ENCODE measurements at places on chromosomes 12 and 14.

DNA sequence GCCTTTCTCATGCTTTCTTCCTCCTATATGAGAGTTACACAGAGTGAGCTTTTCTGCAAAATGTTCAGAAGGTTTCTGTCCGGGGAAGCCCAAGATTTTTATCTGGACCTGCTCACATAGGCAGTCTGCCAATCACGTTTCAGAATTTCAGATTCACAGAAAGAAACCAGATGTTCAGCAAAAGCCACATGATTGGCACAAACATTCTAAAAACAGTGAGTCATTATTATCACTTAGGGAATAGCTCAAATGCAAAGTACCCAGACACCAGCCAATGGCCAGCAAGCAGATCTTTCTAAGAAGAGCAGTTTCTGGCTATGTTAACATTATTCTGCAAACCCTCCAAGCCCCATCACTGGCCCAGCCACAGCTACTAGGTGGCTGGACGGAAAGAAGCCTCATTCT is 1558.5 kb upstream of the TMEM132C start:
- DNase-seq: no peak

- DNase-seq: no peak
Observed at GRCh38 chr14:89617481-89618329, 200.7 kb upstream of the FOXN3 start.

DNA sequence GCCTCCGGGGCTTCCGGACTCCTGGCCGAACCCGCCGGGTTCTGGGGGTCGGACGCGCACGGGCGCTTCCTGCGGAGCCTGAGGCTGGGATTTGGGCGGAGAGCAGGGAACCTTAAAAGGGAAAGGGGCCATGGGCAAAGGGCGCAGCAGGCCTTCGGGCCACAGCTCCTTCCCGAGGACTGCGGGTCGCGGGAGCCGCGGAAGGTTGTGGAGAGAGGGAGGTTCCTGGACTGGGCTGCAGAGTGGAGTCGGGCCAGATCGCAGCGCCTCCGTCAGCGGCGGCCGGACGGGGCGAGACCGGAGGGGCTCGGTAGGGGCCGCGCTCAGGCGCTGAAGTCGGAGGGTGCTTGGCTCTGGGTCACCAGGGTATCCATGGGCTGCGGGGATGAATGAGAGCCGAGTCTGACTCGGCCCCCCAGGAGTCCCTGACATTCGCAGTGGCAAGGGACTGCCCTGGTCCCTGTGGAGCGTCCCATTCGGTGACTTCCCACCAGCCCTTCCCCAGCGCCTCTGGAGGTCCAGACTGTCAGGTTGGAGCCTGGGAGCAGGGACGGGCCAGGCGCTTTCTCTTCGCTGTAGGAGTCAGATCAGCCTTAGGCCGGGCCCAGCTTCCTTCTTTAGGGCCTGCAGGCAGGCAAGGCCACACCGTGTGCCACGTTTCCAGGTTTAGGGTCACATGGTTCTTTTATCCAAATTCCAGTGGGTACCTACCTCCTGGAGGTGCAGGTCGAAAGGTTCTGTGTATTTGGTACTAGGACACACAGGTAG is 938 bp upstream of the SLC25A29 start:
- DNase-seq: no peak

DNA sequence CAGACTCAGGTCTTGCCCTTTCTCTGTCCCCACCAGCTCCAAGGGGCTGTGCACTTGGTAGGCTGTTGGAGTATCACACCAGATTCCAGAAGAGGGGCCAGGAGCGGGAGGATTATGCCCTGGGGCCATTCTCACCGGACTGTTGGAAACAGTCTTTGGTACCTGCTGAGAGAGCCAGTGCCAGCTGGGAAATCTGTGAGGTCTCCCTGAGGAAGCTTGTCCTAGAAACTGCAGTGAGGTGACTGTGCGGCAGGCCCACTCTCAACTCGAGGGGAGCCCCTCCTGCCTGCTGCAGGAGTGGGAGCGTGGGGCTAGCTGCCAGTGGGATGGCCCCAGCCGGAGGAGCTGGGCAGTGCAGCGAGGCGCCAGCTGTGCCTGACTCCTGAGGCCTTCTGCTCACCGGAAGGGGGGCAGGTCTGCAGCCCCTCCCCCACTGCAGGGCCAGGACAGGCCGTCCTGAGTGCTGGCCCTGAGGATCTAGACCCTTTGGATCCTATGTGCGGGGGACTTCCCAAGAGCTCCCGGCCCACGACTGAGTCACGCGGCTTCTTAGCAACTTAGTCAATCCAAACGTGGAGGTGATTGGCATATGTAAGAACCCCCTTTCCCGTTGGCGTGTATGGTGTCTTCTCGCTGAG is 295.2 kb downstream of the CACNA1C start:
- DNase-seq: no peak

DNA sequence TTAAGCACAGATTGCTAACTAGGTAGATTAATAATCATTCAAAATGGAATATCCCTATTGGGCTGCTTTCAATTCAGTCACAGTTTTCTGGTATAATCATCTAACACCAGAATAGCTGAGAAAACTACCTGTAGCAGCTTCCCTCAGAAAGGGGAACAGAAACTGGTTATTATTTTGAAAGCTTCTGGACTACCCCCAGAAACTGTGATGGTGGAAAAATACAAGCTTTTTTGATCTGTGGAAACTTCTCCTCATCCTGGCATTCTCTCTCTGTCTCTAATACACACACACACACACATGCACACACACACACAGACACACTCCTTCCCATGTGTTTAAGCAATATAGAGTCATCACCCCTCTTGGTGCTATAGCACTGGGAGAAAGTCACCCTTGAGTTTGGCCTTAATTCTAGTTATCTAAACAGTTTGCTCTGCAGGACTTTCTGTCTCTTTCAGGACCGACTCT is 251.5 kb upstream of the LMO3 start:
- DNase-seq: no peak

DNA sequence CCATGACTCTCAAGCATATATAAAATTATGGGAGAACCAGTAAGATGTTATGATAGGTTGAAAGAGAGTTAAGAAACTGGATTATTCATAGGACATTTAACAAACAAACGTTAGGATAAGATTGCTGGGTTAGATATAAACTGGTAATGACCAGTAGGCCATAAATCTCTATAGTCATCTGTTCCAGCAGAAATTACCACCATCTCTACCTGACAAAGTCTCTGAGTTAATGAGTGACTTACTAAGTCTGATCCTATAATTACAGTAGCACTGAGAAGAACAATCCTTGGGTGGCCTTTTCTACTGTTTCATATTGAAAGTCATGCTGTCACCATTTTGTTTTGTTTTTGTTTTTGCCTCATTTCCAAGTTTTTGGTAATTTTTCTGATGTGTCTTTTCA is 136.9 kb upstream of the CNOT2 start:
- DNase-seq: no peak

DNA sequence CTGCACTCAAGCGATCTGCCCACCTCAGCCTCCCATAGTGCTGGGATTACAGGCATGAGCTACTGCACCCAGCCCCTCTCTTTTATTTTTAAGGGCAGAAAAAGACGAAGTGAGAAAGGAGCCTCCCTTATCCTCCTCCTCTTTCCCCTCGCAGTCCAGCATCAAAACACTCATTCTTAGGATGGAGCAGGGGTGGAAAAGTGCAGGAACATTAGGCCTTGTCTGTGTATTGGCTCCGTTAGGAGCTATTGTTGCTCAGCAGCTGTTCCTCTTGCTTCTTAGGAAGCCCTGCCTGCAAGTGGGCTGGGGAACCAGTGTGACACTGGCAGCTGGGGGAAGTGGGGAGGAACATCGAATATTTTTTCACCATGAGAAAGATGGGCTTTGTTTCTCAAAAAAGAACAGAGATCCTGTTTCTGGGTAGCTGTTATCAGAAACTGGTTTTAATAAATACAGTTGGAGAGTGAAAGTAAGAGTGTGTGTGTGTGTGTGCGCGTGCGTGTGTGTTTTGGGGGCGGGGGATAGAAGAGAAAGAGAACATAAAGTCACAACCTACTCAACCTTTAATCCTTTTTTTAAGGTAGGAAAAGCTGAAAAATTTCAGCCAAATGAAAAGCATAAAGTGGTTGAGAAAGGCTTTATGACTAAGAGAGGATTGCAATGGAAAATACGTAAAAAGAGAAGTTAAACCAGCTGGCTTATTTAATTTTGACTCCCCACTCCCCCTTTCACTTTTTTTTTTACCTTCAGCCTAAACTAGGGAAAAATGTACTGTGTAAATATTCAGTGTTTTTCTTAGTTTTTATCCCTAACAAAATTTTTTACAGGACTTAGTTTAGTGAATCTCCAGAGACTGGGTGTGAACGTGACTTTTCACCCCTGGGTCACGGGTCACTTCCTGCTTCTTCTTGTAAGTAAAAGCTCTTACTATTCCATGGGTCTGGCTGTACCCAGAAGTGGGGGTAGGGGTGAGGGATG is 197.2 kb upstream of the PLEKHG7 start:
- DNase-seq: peak; percentile 78

- DNase-seq: no peak
Observed at GRCh38 chr12:42957136-42957535, 367.6 kb upstream of the PRICKLE1 start.

DNA sequence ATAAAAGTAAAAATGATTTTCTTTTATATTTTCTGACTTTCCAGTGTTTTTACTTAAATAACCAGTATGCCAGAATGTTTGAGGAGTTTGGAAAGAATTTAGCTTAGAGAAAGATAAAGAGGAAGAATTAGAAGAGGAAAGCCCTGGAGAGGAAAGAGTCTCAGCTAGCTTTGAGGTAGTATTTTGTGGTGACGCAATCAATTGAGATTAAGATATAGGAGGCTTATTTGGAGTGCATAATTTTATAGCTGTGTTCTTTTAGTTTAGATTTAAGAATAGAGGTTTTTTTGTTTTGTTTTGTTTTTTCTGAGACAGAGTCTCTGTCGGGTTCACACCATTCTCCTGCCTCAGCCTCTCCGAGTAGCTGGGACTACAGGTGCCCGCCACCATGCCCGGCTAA is 18.1 kb downstream of the CLEC2B start:
- no peak for DNase-seq

GRCh38 chr12:29797565-29798355 is 14.0 kb upstream of the TMTC1 start:
- DNase-seq: no peak

GRCh38 chr12:5524116-5524768 is 92.3 kb downstream of the NTF3 start:
- DNase-seq: no peak

DNA sequence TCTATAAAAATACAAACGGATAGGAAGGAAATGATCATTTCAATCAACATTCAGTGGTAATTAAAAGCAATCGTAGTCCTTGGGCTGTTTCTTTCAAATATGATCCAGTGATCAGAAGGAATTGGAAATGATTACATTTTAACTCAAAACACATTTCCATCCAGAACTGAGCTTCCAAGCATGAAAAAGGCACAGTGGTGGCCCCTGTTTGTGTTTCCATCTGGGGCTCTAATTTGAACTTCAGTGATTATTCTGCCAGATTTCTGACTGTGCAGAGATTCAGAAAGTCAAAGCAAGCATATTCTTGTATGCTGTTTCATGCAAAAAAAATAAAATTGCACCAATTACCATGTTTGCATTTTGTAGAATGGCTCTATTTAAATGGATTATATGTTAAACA is 157.0 kb upstream of the LMNTD1 start:
- no peak for DNase-seq

- DNase-seq: no peak
Observed at GRCh38 chr12:101954676-101955075, 77.3 kb downstream of the DRAM1 start.

- DNase-seq: no peak
Observed at GRCh38 chr14:50303744-50304471, 8.1 kb downstream of the L2HGDH start.

GRCh38 chr14:37202812-37203211 is 5.1 kb downstream of the MIPOL1 start:
- no peak for DNase-seq

DNA sequence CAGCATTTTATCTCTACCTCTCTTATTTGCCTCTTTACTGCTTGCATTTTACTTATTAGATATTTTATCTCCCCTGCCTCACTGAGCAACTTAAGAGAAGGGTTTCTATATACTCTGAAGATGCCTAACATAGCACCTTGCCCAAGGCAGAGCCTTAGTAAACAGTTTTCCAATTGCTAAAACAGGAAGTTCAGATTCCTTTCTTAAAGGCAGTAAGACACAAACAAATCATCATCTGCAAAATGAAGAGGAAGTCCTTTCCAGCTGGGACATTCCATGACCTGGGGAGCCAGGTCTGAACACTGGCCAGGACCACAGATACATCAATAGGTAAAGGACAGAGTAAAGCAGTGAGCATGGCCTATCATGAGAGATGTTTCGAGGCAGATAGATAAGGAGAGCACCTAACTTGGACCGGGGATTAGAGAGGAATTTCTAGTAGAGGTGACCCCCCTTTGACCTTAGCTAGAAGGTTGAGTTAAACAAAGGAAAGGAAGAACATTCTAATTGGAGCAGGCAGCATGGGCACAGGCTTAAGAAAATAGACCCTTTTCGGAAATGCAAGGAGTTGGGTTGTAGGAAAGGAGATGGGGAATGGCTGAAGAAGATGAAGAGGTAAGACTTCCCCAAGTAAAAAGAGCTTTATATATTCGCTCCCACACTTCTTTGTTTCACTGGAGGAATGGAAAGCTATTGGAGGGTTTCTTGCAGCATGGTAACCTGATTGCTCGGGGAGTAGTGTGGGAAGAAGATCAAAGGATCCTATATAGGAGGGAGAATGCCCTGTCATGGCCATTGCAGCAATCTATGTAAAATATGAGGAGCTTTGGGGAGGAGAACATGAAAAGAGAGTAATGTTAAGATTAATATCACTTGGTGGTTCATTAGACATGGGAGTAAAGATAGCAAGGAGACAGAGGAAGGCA is 94.8 kb downstream of the PHLDA1 start:
- no peak for DNase-seq

GRCh38 chr14:104841730-104842129 is 23.3 kb upstream of the CEP170B start:
- DNase-seq: peak; percentile 5

- DNase-seq: no peak
Observed at GRCh38 chr12:58314610-58315009, 373.2 kb downstream of the ATP23 start.

GRCh38 chr14:99552572-99553216 is 51.3 kb downstream of the CCDC85C start:
- no peak for DNase-seq

GRCh38 chr12:81835783-81836182 is 76.6 kb upstream of the PPFIA2 start:
- no peak for DNase-seq

- no peak for DNase-seq
Observed at GRCh38 chr12:111907740-111908139, 65.7 kb downstream of the MAPKAPK5 start.

- DNase-seq: no peak
Observed at GRCh38 chr12:56084958-56085543, 5.1 kb downstream of the ERBB3 start.

DNA sequence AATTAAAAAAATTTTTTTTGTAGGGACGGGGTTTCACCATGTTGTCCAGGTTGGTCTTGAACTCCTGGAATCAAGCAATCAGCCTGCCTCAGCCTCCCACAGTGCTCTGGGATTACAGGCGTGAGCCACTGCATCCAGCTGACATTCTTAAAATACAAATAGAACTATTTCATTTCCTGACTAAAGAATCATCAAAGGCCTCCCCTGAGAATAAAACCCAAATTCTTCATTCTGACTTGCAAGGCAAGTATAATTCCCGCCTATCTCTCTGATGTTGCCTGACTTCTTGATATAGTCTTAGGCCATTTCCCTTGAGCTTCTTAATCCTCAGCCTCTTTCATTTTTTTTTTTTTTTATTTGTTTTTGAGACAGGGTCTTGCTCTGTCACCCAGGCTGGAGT is 4.4 kb upstream of the BICD1 start:
- no peak for DNase-seq

All from cardiac septum (tissue), 1 donor.